ENCODE measurements at places on chromosomes 4 and X. TPM values are rescaled to one million over a fixed set of nuclear protein-coding genes. Genes with fewer than 3 reads are reported as not detected.

LRIT3 gene
- 0.14 TPM for total RNA-seq

GRCh38 chr4:186536285-186536684 is 19.1 kb downstream of the MTNR1A start:
- DNase-seq, result no peak

DNA sequence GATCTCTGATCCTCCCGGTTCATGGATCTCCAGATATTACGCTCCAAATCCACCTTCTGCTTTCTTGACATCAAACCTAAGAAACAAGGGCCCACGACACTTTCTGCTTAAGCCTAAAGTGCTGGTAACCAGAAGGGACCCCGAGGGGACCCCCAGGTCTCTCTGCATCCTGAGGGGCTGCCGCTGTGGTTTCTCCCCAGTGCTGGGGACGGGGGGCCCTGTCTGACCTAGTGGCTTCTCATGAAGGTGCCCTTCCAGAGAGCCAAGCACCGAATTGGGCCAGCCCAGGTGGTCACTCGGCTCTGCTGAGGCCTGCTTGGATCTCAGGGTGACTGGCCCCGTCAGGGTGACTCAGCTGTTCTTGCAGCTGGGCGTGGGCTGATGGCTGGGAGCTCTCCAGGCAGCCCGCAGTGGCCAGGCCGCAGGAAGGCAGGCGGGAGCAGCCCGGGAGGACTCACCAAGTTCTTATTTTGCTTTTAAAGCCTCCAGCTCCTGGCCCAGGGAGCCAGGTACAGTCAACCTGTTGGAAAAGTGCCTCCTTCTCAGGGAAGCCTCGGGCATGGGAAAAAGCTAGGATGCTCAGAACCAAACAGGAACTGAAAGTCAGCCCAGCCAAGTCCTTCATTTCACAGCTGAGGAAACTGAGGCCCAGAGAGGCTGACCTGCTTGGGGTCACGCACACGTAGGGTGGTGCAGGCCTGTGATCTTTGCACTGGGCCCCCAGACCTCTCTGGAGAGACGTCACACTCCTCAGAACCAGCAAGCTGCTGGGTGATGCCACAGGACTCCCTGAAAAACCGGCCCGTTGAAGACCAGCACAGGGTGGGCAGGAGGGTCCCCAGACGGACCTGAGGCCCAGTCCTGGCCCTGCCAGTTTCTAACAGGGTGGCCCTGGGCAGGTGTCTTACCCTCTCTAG is 16.7 kb downstream of the BLOC1S4 start:
- no peak for DNase-seq

DNA sequence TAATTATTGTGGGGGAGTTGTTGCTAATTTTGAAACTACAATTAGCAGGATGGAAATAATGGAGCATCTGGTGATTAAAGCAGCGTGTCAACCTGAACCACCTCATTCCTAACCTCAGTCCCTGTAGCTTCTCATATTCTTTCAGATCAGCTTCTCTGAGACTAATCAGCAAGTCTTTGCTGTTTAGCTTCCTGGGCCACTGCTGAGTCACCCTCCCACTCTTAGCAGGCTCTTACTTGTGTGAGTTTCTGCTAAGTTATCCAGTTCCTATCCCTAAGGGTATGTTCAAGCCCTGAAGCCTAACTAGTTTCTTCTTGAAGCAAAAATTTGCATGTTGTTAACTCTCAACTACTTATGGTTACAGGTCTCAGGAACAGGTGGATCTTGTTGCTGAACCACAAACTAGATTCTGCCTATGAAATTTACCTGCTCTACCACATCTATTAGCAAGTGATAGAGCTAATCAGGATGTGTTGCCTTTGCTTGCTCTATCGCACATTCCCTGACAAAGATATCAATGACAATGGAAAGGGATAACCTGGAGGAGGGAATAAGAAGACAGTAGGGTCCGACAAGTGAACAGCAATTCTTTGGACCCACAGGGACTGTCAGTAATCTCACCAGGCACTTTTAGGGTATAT is 134.2 kb downstream of the EIF4E start:
- DNase-seq, result peak; percentile 73

AKAP4 gene
- not detected for total RNA-seq

DNA sequence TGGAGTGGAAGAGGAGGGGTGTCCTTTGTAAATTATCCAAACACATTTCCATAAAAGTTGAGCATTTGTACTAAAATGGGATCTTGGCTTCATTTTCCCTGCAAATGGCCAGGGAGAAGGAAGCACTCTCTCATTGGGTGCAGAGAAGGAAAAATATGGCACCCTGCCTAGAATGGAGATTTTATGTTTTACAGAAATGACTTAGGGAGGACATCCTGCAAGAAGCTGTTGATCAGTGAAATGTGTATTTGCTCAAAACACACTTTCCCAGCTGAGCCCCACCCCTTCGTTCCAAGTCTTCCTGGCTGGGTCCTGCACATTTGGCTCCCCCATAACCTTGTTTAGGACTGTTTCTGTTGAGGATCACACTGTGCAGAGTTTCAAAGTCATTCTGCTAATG is 213.5 kb upstream of the TAPT1 start:
- no peak for DNase-seq

DNA sequence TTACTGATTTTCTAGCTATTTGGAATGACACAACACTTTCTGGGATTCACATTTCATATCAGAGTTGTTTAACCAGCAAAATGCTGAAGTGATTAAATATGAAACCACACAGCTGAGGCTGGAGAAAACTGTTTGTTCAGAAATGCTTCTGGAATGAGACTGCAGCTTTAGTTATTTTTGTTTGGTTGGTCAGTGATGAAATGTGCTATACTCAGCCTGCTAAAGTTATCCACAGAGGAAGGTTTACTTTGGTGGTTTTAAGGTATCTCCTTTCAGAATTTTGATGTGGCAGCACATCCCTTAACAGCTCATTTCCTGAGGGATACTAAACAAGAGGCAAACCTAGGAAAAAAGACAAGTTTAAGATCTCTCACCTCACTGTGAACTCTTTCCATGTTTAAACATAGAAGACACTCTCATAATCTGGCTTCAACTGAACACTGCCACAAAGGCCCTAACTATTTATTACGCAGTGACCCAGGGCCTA is 106.6 kb upstream of the PDE5A start:
- DNase-seq, result no peak

GRCh38 chr4:65747386-65747785 is 77.1 kb upstream of the EPHA5 start:
- no peak for DNase-seq

DNA sequence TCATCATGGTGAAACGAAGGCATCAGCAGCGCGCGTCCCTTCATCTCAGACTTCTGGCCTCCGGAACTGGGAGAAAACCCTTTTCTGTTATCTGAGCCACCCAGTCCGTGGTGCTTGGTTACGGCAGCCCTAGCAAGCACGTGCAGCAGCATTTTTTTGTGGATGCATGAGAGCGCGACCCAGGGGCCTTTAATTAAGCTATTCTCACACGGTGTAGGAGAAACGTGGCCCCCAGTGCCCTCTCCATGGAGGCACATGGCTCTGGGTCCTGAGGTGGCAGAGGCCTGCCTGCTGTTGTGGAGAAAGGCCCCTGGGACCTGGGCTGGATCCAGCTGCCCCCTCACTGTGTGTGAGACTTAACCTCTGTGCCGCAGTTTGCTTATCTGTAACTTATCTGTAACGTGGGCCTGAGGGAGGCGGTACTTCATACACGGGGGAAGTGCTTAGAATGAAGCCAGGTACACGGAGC is 9.5 kb downstream of the CLCN4 start:
- no peak for DNase-seq

GRCh38 chrX:56554870-56555269 is 8.6 kb upstream of the UBQLN2 start:
- DNase-seq, result no peak

DNA sequence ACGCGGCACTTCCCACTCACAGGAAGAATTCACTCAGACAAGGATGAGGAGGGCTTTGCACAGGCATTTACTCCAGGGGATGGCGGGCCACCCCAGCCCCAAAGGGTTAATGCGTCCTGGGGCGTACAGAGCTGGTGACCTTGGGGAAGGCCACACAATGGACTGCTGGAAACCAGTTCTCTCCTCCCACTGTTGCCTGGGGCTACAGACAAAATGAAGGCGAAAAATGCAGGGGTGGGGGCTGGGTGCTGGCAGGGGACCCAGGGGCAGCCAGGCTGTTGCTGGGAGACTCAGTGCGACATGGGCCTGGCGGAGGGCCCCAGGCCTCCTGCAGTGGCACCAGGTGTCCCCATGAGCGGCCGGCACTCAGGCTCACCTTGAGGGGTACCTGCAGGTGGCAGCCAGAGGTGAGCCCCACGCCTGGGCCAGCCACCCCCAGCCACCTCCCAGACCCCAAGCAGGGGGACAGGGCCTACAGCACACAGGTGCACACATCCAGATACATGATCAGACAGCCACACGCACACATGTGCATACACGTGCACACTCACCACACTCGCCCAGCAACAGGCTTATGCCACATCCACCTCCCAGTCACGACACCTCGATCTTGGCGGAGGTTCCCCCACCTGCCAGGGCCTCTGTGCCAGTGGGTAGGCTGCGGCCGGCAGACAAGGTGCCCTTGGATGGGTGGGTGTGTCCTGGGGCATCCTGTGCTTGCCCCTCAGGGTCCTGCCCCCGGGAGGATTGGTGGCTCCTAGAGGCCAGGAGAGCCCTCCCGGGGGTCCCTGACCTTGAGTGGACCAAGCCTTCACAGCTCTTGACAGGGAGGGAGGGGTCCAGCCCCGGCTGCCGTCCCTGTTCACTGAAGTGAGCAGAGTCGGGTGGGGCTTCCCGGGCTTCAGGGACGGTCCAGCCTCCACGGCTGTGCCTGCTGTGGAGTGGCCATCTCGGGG is 13.1 kb downstream of the NAT8L start:
- no peak for DNase-seq

GRCh38 chr4:1499465-1499864 is 93.2 kb upstream of the NKX1-1 start:
- DNase-seq, result no peak
